Posterior vena cava (tissue), 2 donors: ENCODE measurements at places on chromosomes 6 and 20. TPM values are rescaled to one million over a fixed set of nuclear protein-coding genes. Genes with fewer than 3 reads are reported as not detected.
A peak's percentile ranks its signal among the peaks of the same experiment; 100 is the strongest.

TAB2 gene
- total RNA-seq, result 73.2 TPM

DNA sequence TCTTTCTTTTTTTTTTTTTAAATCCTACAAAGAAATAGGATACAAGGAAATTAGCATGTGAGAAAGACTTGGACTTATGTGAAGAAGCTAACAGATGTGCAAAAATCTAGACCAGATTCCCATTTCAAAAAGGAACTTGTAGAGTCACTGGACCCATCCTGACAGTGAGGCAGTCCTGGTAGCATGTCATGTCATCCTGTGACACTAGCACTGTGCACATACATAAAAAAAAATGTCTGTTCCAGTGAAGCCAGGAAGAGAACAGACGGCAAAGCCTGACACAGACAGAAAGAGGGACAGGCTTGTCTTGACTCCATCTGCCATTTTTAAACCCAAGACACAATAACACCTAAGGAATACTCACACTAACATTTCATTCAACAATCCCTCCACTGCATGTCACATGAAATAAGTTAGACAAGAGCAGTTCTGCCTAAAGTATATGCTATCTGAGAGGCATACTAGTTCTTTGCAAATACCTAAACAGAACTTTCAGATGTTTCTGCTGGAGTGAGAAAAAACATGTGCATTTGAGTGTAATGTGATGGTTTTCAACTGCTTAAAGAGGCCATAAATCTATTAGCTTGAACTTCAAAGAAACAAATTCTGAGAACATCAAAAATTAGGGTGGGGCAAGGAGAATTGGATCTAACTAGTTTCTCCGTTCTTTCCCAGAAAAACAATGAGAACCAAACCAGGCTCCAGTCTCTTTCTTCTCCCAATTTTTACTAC lies 159.6 kb downstream of the BACH2 start:
- DNase-seq, result no peak

GRCh38 chr20:4885877-4886276 lies 115.4 kb downstream of the SLC23A2 start:
- DNase-seq, result no peak

GABRR1 gene
- total RNA-seq, result 0.19 TPM

TAGAP gene
- 2.3 TPM for total RNA-seq

DNA sequence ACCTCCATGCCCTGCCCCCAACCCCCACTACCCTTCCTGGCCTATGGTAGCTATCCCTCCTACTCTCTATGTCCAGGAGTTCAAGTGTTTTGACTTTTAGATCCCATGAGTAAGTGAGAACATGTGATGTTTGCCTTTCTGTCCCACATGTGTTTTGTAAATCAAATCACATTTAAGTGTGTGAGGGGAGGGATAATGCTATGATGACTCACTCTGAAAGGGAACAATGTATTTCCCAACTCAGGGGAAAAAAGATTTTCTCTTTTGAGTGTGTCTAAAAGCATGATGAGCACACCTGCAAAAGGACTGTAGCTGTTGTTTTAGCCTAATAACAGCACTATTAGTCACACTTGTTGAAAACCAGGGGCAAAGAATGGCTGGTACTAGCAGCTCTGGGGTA lies 193.7 kb downstream of the GJA10 start:
- no peak for DNase-seq

PTPRK gene
- total RNA-seq, result 23.7 TPM

LY6G6F gene
- total RNA-seq, result not detected

DNA sequence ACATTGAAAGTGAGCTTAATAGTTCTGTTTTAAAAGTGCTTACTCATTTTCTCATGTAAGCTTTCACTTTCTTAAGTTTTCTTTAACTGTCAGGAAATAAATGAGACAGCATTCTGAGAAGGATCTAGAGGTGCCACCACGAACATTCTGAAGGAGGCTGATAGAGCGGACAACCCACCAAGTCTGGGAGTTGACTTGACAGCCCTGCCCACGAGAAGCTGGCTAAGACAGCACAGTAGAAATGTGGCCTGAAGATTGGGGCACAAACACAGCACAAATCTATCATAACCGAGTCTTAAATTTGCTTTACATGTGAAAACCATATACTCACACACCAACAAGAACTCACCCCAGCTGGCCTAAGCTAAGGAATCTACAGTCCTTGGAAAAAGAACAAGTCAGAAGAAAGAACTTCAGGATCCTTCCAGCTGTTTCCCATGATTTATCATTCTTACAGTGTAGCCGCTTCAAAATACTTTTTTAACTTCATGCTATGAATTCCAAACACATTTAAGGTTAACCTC lies 144.2 kb upstream of the TNFAIP3 start:
- no peak for DNase-seq

DNA sequence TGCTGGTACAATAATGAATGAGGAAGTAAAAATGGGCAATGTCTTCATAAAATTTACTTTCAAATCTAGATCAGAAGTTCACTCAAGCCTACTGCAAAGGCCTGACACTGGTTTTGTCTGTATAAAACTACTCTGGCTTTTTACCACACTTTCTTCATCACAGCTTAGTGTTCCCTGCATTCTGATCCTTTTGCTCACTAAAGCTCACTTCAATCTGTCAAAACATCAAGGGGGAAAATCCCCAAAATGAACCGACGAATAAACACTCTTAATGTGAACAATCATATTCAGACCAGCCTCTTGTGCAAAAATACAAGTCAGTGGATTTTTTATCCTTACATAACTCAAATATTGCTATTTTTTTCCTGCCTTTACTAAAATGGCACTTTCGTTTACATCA lies 98.5 kb downstream of the PRDM1 start:
- DNase-seq, result no peak

PRKN gene
- total RNA-seq, result 7.6 TPM

- DNase-seq, result no peak
Observed at GRCh38 chr20:17502105-17502504, 29.1 kb downstream of the BFSP1 start.

DNA sequence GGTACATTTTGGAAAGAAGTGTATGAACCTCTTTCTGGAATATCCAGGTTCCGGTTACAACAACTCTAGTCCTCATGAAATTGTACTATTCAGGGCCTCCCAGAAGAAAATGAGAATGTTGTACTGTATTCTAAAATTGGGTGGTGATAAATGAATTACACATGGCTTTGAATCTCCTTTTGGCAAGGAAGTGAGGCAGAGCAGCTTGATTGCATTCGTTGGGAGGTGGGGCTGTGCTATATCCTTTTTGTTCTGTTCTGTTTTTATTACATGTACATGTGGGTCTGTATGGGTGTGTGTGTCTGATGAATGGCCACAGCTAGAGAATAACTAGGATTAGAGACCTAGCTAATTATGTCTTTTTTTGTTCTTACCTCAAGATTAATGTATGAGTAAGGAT lies 37.8 kb upstream of the SNRPB2 start:
- no peak for DNase-seq

ENPP3 gene
- total RNA-seq, result 0.48 TPM

DNA sequence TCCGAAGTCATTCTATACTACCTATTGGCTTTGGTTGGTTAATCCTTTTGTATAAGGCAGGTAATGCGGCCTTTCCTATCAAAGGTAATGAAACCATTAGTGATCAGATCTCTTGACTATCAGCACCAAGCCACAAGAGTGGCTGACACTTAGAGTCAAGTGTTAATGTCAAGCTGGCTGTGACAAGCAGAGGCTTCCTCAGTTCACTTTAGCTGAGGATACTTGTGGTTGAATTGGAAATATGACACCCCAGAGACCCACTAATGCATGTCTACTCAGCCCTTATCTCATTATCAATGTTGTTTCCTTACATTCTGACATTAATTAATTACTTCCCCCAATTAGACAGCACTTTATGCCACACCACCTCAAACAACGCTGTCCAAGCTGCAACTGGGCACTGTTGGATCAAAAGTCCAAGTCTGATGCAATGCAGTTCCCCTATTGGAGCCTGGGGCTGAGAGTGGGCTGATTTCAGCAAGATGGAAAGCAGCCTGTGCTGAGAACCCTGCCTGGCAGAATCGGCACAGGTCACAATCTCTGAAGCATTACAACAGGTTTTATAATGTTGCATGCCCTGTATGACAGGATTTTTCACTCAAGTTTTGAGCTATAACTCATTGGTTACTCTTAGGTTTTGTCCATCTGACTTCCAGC lies 273.5 kb downstream of the COL12A1 start:
- DNase-seq, result no peak

SNAP25 gene
- 0.62 TPM for total RNA-seq

IP6K3 gene
- total RNA-seq, result 0.19 TPM

PTCRA gene
- not detected for total RNA-seq

DNA sequence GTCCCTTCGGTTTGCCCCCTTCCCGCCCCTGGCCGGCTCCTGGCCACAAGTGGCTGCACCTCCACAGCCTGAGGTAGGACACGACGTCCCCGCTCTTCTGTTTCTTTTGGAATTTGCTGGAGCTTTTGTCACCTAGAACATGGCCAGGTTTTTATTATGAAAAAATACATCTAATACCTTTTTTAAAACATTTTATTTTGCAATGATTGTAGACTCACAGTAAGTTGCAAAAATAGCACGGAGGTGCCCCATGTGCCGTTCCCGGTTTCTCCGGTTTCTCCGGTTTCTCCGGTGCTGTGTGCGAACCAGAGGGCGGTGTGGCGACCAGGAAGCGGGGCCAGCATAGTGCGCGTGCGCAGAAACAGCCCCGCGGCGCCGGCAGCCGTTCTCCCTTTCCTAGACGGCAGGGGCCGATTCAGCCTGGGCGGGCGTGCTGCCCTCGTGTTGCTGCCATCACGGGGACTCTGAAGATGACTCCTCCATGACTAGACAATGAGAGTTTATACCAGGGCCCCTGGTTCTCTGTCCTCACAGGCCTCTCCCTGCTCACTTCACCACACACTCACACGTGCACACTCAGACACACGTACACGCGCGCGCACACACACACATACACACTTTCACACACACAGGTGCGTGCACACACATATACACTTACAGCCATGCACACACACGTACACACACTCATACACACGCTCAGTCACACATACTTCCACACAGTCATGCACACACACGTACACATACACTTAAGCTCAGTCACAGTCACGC lies 102.1 kb downstream of the TMEM242 start:
- peak; percentile 96 for DNase-seq

DNA sequence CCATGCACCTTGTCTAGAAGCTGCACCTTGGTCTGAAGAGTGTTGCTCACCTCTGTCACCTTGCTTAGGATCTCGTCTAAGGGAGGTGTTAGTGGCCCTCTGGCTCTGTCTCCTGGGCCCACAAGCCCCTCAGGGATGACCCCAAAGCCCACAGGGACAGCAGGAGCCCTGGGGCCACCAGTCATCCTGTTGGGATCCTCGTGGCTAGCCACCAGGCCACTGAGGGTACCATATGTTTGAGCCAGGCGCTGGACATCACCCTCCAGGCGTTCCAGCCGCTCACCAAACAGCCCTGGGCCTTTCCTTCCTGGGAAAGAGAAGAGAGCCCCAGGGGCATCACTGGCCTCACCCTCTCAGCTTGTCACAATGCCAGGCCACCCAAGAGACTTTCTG lies 3.9 kb downstream of the EMILIN3 start:
- DNase-seq, result no peak

DNA sequence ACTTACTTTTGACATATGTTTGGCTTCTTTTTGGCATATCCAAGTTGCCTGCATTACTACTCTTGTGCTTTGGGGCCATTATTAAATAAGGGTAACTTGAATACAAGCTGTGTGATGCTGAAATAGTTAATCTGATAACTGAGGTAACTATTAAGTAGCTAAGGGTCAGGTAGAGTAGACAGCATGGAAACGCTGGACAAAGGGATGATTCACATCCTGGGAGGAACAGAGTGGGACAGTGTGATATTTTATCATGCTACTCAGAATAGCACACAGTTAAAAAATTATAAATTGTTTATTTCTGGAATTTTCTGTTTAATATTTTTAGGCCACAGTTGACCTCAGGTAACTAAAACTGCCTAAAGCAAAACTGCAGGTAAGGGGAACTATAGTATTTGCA lies 483.9 kb downstream of the RFPL4B start:
- DNase-seq, result no peak

- peak; percentile 68 for DNase-seq
Observed at GRCh38 chr6:37624121-37624520, 73.6 kb downstream of the MDGA1 start.

DNA sequence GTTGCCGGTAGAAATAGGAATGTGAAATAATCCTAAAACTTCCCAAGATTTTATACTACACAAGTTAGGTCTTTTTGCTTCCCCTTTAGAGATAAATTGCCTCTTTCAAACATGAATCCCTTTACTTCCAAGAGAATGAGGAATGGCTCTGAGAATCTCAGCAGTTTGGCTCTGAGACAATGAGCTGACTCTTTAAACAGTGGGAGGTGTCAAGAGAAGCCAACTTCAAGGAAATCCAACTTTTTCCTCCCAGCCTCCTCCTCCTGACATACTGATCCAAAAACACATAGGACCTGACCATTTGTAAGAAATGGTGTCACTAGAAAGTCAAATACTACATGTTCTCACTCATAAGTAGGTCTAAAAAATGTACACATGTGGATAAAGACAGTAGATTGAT lies 154.2 kb downstream of the ALDH8A1 start:
- DNase-seq, result no peak

LY6G6C gene
- not detected for total RNA-seq

- peak; percentile 94 for DNase-seq
Observed at GRCh38 chr20:62876902-62877816, 15.5 kb upstream of the TCFL5 start.

- DNase-seq, result no peak
Observed at GRCh38 chr6:148293181-148293995, 49.2 kb upstream of the SASH1 start.

DNA sequence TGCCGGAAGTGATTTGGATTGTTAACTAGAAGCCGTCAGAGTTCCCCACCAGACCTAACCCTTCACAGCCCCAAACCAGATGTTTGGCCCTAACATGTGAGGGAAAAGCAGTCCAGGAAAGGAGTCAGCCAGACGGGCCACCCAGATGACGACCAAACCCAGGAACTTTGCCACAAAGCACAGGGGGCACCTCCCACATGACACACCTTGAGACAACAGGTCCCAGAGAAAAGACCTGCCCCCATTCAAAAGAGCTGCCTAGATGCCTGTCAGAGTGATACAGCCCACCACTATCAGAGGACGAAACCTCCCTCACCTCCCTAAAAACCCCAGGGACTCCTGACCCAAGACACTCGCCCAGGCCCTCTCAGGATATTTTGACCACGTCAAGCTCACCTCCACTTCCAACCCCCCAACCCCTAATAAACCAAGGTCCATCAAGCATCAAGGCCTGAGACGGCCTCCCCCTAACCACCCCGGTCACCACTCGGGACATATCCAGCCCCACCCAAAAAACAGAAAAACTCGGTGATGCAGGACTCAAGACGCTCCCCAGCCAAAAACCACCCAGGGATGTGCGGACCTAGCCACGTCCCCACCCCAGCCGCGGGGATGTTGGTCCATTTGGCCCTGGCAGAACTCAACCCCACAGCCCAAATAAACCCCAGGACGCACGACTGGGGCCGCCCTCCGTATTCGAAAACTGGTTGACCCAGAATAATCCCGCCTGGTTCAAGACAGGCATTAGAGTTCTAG lies 662 bp downstream of the ZNF343 start:
- DNase-seq, result peak; percentile 80
